ENCODE measurements at places on chromosomes 13 and 19. TPM values are rescaled to one million over a fixed set of nuclear protein-coding genes. Genes with fewer than 3 reads are reported as not detected.

The MIA gene
- 5.7 TPM for total RNA-seq

The GSX1 gene
- total RNA-seq: not detected

The KIR2DL4 gene
- total RNA-seq: not detected

The POGLUT2 gene
- total RNA-seq: not detected

The IL11 gene
- not detected for total RNA-seq

The IL17D gene
- not detected for total RNA-seq

The PSG2 gene
- not detected for total RNA-seq

The VSIG10L gene
- total RNA-seq: 1.7 TPM

The TLE6 gene
- 1.5 TPM for total RNA-seq

The SPRED3 gene
- 1.2 TPM for total RNA-seq

The PALM3 gene
- total RNA-seq: not detected

The DCT gene
- 0.10 TPM for total RNA-seq

The IRS2 gene
- total RNA-seq: 27.7 TPM

The KLF2 gene
- 241 TPM for total RNA-seq

The FXYD7 gene
- total RNA-seq: 32.1 TPM

The ZNF709 gene
- 8.4 TPM for total RNA-seq

The FFAR2 gene
- total RNA-seq: 0.15 TPM

The GPR18 gene
- total RNA-seq: 17.6 TPM

The POMP gene
- 28.7 TPM for total RNA-seq

Measured in B cell (primary cell).